ENCODE measurements at places on chromosomes 12 and 14.

DNA sequence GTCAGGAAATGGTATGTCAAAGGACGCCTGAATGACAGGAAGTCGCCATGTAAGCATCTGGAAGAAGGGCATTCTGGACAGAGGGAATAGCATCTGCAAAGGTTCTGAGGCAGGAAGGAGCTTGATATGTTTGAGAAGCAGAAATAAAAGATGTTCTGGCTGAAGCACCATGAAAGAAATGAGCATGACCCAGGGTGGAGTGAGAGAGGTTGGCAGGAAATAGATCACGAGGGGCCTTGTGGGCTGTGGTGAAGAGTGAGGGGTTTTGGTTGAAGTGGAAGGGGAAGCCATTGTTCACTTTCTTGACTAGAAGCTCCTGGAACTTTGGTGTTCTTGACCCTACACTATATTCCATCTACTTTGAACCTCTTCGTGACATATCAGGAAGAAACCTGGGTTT, 99.4 kb upstream of the PARP11 start:
- DNase-seq, result no peak

DNA sequence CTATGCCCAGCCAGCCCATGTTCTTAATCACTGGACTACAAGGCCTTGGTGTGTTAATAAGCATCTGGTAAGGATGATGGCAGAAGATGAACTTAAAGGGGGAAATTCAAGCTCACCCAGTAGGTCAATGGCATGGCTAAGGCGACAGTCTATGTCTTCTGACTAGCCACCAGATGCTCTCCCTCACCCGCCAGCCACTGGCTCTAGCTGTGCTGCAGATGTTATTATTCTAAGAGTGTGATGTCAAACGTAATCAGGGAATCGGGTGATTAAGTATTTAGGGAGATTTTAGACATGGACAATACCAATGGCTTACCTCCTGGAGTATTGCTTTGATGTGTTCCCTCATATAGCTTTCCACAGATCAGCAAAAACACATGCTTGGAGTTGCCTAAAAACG, 39.2 kb upstream of the MAX start:
- no peak for DNase-seq

DNA sequence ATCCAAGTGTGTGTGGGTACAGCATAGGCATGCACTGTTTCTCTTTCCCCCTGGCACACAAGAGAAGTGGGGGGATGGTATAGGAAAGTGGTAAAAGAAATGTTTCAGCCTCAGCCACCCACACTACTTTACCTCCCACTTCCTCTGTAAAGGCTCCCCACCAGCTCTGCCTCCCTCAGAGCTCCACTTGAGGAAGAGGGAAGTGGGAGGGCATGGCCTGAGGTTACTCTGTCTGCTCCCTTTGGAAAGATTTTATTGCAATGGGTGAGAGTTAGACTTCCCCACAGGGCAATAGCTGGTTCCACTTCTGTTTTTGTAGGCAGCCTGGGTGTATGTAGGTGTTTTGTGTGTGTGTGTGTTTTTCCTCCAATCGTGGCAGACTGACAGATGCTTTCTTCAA, 145.3 kb downstream of the SSPN start:
- no peak for DNase-seq

- DNase-seq, result no peak
These were observed 794 bp upstream of the LRTM2 start for GRCh38 chr12:1819571-1819970.

- DNase-seq, result peak; percentile 73
These were observed 49.1 kb upstream of the RNU6-8 start for GRCh38 chr14:32252030-32252670.

GRCh38 chr12:18595412-18595811, 142.4 kb downstream of the PLCZ1 start:
- no peak for DNase-seq

- peak; percentile 4 for DNase-seq
These were observed 5.7 kb upstream of the SLC35F4 start for GRCh38 chr14:57871459-57872080.

DNA sequence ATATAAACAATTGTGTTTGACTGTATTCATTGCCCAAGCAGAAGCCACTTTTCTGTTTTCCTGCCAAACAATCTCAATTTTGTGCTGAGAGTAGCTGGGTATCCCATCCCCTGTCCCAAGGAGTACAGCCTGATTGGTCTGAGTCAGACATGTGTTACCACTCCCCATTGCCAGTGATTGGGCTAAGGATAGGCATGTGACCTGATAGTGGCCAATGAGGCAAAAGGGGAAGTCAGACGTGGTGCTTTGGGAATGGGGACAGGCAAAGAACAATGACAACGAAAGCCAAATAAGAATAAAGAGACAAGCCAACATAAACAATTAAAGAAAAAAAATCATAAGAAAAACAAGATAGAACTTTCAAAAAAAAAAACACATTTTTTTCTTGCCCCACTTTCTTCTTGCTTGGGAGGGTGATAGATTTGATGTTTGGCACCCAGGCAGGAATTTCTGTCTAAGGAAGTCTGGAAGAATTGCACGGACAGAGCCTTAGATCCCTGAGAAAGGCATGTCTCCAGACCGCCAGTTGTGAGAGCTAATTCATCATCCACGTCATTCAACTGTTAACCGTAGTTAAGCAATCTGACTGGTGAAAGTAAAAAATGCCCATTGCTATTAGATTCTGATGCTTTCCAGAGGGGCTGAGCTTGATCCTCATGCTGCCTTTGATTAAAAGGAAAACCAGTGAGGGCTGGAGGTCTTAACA, 626.6 kb upstream of the TMEM132C start:
- DNase-seq, result no peak

DNA sequence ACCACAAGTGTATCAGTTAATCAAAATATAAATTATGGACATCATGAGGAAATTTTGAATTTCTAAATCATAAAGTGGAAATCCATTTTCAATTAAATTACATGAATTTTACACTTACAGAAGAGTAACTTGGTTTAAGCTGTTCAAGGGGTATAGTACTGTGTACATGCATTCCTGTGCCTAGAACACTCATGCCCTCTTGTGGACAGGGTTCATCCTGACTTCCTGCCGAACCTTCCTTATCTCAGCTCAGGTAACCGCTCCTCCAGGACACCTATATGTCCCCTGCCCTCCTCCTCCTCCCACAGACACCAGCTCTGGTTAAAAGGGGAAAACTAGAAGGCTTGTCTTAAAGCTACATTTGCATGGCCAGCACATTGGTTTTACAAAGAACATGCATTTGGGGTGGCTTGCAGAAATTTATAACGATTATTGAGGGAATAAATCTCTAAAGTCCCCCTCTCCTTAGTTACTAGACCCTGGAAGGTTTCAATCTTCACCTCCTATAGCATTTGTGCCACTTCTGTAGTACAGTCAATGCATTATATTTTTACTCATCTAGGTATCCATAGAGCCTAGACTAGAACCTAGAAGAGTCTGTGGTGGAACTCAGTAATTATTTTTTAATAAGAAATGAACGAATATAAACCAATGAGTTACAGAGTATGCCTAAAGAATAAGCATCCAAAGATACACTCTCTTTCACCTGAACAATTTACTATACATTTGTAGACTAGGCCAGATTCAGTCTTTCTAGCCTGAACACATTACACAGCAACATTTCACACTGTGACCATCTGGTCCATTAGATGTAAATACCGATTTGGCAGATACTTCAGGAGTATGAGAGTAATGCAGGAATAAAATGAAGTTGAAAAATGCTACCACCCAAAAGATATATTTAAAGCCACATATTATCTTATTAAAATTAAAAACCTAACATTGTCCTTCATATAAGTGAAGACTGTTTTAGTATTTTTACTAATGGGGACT, 345.6 kb downstream of the PAWR start:
- DNase-seq, result peak; percentile 48

GRCh38 chr12:71005166-71005565, 84.6 kb upstream of the PTPRR start:
- no peak for DNase-seq

DNA sequence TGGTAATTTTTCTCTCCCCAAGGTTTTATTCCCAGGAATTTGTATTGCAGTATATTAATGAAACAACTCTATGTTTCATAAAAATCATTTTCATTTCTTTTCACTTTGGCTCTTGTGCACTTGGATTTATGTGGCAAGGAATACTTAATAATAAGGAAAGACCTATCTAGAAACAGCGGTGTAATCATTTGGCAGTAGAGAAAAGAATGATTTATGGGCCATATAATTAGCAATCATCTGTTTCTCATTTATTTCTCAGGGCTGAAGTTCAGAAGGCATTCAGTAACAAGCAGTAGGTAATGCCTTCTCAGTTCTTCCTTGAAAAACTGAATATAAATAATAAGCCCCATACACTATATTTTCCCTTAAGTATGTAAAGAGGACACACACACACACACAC, 172.6 kb downstream of the ANO4 start:
- DNase-seq, result no peak

- DNase-seq, result peak; percentile 75
These were observed 44.4 kb upstream of the PRIMA1 start for GRCh38 chr14:93832665-93833064.

GRCh38 chr14:56205881-56206280, 87.7 kb downstream of the PELI2 start:
- DNase-seq, result no peak

- no peak for DNase-seq
These were observed 79.6 kb downstream of the MOK start for GRCh38 chr14:102225386-102225785.

- DNase-seq, result no peak
These were observed 45.9 kb downstream of the DIP2B start for GRCh38 chr12:50550530-50551223.

DNA sequence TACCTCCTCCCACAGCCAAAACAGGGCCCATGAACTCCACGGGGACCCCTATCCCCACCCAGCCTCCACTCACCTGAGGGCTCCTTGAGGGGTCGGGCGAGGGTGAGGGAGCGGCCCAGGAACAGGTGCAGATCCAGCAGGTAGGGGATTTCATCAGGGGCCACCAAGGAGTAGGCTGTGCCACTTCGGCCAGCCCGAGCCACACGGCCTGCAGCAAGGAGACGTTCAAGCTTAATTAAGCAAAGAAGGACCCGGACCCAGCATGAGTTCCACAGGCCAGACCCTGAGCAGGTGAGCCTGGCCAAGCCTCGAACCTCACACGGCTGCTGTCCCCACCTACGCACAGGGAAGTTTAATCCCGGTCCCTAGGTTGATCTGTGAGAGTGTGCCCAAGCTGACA, 15.6 kb downstream of the DDX54 start:
- no peak for DNase-seq

DNA sequence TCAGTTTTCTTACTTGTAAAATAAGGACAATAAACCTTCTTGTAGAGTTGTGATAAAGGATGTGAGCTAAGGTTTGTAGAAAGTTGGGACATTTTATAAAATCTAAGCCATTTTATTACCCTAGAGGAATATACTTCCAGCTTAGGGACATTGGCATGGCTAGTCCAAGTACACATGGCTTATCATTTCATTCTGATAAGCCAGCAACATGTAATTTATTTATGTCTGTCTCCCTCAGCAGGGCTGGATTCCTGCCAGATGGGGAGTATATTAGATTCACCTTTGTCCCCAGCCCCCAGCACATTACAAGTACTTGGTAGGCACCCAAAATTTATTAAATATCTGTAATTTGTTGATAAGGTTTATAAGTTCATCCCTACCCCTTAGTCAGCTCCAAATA, 6.3 kb upstream of the ATG14 start:
- no peak for DNase-seq

GRCh38 chr14:93006567-93007051, 83.7 kb downstream of the CHGA start:
- DNase-seq, result no peak

DNA sequence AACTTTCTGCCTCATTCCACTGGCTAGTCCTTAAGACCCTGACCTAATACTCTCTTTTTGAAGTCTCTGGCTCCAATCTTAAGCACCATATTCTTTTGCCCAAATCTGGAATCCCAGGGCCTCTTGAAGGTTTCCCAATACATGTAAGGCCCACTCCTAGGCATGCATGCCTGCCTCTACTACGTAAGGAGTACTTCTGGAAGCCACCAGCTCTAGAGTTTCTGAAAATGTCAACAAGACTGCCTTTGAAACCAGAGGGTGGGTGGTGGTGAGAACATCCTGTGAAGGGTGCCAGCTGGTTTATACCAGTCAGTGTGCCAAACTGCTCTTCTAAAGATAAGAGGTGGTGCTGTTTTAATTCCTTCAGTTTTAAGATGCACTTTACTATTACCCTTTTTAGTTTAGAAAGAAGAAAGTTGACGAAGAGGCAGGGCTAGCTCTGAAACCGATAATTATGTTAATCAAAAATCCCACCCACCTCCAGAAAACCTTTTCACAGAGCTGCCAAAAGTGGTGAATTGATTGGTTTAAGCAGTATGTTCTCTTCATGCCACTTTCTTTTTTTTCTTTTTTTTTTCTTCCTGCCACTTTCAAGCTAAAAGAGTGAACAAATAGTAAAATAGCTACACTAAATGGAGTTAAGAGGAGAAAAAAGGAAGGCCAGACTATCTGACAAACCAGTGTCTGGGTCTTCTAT, 8.7 kb upstream of the WDR89 start:
- no peak for DNase-seq

DNA sequence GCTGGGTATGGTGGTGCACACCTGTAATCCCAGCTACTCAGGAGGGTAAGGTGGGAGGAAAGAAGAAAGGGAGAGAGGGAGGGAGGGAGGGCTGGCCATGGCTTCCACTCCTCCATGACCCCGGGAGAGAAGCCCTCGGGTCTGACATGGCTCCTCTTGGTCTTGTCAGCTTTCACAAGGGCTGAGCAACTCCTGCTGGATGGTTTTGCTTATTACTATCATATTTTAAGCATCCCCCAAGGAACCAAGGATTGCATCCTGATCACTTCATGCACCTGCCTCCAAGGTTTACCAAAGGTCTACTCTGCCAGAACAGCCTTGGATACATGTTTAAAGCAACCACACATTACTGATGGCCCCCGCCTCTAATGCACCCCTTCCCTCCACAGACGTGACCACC, 28.0 kb upstream of the NCOR2 start:
- no peak for DNase-seq

- DNase-seq, result no peak
These were observed 68.2 kb downstream of the KSR2 start for GRCh38 chr12:117900561-117900960.

DNA sequence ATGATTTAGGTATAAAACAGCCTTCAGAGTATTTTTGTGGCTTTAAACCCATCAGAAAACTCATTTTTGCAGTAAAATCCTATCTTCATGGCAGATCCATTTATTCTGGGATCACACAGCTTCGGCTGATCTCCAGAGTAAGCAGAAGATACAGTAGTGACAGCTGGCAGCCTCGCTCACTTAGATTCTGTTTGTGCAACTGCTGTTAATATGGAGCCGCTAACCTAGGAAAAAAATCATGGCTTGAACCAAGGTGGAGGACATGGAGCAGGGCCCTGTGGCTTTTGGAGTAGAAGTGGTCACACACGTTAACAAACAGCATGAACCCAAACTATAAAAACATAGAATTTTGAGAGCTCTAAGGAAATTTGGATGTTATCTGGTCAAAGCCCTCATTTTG, 137.2 kb upstream of the ARHGAP5 start:
- peak; percentile 43 for DNase-seq

Data from NCI-H1092 (cell line).